Thymus (tissue), 14 donors: ENCODE measurements at places on chromosomes 6 and 20.

DNA sequence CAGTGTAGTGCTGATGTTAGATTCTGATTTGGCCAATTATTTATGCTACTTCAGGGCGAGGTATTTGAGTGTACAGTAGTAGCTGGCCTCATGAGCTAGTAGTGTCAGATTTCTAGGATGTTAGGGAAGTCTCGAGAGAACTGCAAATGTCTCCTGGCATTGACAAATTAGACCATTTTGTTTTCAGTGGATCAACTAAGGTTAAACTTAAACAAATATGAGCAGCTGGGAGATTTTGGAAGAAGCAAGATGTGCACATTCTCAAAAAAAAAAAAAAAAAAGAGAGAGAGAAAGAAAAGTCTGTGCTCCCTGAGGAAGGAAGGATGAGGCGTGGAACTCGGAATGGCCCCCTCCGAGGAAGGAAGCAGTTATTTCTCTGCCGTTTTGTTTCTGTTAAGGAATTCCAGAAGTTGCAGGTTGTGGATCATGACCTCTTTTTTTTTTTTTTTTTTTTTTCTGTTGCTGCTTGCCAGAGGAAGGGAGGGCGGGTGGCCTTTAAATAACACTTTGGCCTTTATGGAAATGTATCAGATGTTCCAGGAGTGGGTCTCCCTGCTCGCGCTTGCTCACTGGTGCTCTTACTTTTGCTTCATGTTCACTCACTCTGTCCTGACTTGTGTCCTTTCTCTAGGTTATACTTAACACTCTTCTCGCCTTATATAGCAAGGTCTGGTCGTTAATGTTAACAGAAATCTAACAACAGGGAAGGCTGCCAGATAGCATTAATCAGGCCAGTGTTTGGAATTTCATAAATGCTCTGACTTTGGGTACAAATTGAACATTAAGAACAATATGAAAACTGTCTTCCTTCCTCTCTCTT, 124.4 kb downstream of the TCP11 start:
- DNase-seq, result no peak

- DNase-seq, result no peak
These were observed 4.2 kb downstream of the DOP1A start for GRCh38 chr6:83071707-83072106.

DNA sequence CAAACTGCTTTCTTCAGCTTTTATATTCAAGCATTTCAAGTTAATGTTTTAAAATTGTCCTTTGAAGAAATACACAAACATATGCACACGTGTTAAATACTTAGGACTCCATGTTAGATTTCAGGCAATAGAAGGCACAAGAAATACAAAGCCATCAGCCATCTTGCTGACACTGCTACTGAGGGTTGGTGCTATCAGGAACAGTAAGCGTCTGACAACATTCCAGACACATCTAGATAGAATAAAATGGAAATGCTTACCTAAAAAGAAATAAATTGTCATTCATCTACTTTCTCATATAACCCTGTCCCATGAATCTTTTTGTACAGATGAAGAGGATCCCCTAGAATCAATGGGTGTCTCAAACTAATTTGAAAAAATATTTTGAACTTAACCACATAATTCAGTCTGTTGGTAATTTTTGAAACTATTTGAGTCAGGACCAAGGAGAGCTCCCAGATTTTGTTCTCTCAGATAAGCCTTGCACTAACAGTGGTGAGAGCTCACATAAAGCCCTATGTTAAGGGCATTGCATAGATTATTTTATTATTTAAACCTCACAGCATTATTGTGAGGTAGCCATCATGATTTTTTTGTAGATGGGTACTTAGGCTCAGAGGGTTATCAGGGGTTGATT, 631.1 kb upstream of the POU3F2 start:
- DNase-seq, result no peak

GRCh38 chr6:148379481-148379880, 36.8 kb downstream of the SASH1 start:
- DNase-seq, result no peak

- no peak for DNase-seq
These were observed 37.4 kb upstream of the HCRTR2 start for GRCh38 chr6:55136916-55137315.

DNA sequence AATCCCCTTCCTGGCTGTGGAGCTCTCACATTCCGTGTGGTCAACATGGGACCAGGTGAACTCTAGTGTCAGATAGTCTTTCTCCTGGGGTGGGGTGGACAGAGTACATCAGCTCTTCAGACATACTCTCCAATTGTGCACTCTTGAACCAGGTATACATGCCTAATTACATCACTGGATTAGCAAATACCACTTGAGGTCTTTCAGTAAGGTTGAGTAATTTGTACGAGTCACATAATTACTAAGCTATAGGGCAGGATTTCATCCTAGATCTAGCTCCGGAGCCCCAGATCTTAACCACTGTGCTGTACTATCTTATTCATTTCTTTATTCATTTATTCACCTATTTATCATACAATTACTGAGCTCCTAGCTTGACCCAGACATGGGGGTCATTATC, 821.3 kb downstream of the TFAP2A start:
- DNase-seq, result no peak

GRCh38 chr6:107827541-107827940, 3.4 kb upstream of the SCML4 start:
- DNase-seq, result no peak
